ENCODE measurements at places on chromosomes 11 and 22.

GRCh38 chr11:18314784-18315523 is 7.0 kb downstream of the HPS5 start:
- DNase-seq, result no peak

- DNase-seq, result no peak
Observed at GRCh38 chr11:11346303-11346702, 6.7 kb downstream of the CSNK2A3 start.

GRCh38 chr11:123363556-123363955 is 66.5 kb upstream of the GRAMD1B start:
- DNase-seq, result no peak

GRCh38 chr11:78753297-78753696 is 178.6 kb upstream of the NARS2 start:
- DNase-seq, result no peak

DNA sequence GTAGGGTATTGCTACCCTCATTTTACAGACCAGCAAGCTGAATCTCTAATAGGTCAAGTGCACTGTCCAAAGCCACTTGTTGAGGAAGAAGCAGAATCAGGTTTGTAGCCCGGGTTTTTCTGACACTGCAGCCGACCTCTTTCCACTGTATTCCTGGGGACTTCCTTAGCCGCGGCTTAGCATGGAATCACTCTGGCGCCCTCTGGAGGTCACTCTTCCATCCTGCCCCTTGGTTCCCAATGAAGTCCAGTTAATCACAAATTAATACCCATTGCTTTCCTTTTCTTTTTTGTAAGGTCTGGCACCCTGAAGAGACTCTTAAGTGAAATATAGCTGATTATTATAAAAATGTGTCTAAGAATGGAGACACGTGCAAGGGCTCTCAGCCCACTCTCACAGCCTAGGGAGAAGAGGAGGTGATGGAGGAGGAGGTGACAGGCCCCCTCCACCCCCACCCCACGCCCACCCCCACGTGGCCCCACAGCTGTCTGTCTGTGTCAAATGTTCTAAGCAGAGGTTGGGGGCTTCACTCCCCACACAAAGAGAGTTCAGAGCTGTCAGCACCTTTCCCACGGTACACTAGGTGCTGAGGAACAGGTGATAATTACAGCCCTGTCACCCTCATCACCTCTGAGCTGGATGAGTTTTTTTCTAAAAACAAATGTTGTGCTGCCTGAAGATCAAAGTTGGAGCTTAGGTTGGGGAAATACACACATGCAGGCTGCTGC is 57.7 kb upstream of the DRD2 start:
- DNase-seq, result peak; percentile 38

DNA sequence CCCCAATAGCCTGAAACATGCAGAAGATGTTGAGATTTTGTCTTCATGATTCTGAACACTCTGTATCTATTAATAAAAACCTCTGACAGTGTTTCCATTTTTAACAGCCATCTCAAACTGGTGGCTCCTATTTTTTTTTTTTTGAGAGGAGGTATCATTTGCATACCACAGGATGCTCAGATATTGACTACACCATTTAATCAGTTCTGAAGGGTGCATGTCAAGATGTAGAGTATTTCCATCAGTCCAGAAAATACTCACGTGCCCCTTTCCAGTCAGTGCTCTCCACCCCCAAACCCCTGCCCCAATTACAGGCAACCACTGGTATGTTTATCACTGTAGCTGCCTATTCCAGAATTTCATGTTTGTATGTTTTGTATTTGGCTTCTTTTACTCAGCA is 85.3 kb upstream of the SORL1-AS1 start:
- DNase-seq, result no peak

DNA sequence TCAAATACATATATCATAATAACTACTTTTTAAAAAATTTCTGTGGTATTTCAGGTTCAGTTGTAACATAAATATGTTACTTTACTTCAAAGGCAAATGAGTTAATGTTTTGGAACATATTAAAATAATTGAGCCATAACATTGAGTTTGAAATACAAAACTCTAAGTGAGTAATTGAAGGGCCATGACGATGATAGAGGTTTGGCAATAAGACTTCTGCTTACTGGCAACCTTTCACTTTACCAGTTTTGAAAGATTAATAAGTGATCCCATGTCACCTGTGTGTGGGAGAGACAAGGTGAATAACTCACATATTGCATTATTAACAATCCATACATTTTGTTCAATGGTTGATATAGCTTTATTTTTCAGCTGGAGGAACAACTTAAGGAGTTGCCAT is 144.4 kb downstream of the GRIA4 start:
- DNase-seq, result no peak

GRCh38 chr11:70478166-70478890 is 80.0 kb downstream of the CTTN start:
- no peak for DNase-seq

- no peak for DNase-seq
Observed at GRCh38 chr11:103525069-103525468, 415.8 kb downstream of the DYNC2H1 start.

GRCh38 chr22:48153726-48154125 is 1391.3 kb downstream of the TBC1D22A start:
- DNase-seq, result no peak

DNA sequence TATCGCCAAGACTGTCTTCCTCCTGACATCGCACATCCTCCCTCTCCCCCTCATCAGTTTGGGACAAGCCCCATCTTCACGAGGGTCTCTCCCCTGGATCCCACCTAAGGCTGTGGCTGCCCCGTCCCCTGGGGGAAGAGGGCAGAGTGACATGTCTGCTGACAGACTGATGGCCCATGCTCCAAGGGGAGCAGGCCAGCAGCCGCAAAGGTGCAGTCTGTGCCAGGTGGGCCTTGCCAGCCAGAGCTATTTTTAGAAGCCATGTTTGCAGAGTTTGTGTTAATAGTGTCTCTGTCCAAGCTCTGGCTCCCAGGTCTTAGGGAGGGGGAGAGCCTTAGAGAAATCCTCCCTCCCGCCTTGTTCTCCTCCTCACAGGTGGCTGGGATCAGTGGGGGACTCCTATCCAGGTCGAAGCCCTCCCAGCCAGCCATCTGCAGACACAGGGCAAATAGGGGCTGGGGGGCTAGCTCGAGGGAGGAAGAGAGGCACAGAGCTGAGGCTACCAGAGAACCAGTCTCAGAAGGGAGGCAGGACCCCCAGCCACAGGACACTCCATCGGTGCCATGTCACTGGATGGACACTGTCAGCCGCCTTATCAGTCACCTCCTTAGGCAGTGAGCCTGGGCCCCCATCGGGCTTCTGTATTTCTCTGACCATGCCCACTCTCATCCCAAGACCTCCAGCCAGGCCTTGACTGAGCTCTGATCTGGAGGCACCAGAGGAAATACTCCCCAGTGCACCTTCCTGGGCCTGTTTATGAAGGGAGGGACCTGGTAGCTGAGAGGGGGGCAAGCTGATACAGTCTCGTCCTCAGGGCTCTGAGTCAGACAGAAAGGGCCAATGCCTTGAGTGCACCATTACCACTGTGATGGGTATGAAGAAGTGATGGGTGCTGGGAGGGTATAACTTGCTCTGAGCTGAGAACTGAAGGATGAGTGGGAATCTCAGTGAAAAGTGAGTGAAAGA is 49.3 kb downstream of the CHRDL2 start:
- no peak for DNase-seq

All from T-helper 2 cell (primary cell).